ENCODE measurements at places on chromosomes 11 and 22. TPM values are rescaled to one million over a fixed set of nuclear protein-coding genes. Genes with fewer than 3 reads are reported as not detected.
A peak's percentile ranks its signal among the peaks of the same experiment; 100 is the strongest.

Gene BID
- 48.4 TPM for total RNA-seq

- H3K4me1 ChIP-seq = no peaks in the 10 kb centered on the region
- no peak for DNase-seq
- H3K27ac ChIP-seq = no peak overlapping the region
- H3K36me3 ChIP-seq = no peaks in the 10 kb centered on the region
These were observed 77.5 kb upstream of the ZC3H12C start for GRCh38 chr11:110015695-110016094.

GRCh38 chr11:27807596-27807995, 107.3 kb upstream of the BDNF start:
- H3K4me3 ChIP-seq = no peak overlapping the region
- no peaks in the 10 kb centered on the region for H3K27me3 ChIP-seq
- H3K4me1 ChIP-seq = no peaks in the 10 kb centered on the region
- no peak for DNase-seq

- peak overlapping the region; percentile 62 for H3K27ac ChIP-seq
- DNase-seq = peak; percentile 53
- peaks cover 11% of the 10 kb centered on the region for H3K36me3 ChIP-seq
- H3K4me1 ChIP-seq = peaks cover 68% of the 10 kb centered on the region
- H3K27me3 ChIP-seq = no peaks in the 10 kb centered on the region
These were observed 84.6 kb upstream of the PHOX2A start for GRCh38 chr11:72328366-72329224.

- peak overlapping the region; percentile 89 for H3K27ac ChIP-seq
- peaks cover 8% of the 10 kb centered on the region for H3K36me3 ChIP-seq
- H3K4me1 ChIP-seq = peaks cover 42% of the 10 kb centered on the region
These were observed 1.9 kb upstream of the POLD4 start for GRCh38 chr11:67355023-67355793.
